Fibroblast of pulmonary artery (primary cell): ENCODE measurements at places on chromosomes 16 and 17.
A peak's percentile ranks its signal among the peaks of the same experiment; 100 is the strongest.

DNA sequence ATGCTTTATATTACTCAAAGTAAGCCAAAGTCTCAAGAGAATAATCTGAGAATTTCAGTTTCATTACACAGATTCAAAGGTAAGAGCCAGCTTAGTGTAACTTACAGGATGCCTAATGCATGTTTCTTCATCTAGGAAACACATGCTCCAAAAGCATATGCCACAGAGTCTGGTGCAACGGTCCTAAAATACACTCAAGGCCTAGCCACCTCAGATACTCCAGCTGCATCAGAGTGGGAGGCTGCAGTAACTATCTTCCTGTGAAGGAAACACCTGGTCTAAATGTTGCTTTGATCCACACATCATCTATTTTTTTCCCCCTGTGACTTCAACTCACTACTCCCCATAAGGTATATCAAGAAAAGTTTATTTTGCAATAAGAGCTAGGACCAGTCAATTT lies 51.6 kb upstream of the CORO6 start:
- no peak for DNase-seq

- DNase-seq = peak; percentile 6
These were observed 26.1 kb downstream of the MRPS23 start for GRCh38 chr17:57823469-57824401.

GRCh38 chr17:72381597-72382397 lies 261.0 kb downstream of the SOX9 start:
- no peak for DNase-seq

DNA sequence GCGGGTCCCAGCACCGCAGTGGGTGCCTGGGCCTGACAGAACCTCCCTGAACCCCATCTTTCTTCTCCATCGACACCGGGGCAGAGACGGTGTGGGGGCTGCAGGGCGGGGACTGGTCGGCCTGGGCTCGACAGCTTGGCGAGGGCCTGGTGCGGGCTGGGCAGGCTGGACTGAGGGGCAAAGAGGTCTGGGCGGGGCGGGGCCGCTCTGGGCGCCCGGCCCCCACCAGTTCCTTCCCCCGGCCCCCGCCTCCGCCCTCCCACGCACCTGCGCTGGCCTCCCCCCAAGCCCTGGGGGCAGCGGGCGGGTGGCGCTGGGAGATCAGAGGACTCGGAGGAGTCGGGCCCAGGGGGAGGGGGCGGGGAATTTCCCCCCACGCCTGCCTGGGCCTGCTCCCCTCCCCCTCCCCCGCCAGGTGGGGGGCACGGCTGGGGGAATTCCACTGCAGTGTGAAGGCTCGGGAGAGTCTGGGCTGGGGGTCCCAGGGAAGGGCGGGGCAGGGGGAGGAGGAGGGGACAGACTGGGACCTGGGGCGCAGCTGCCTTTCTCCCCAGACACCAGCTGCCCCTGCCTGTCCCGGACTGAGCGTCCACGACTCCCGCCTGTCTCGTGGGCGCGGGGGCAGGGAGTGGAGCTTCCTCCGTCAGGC lies 877 bp upstream of the KREMEN2 start:
- no peak for DNase-seq

GRCh38 chr16:20884240-20884556 lies 16.0 kb downstream of the DCUN1D3 start:
- DNase-seq = peak; percentile 73

- no peak for DNase-seq
These were observed 47.1 kb downstream of the CYTH1 start for GRCh38 chr17:78734793-78735641.

- no peak for DNase-seq
These were observed 2.7 kb downstream of the TBCD start for GRCh38 chr17:82754297-82755208.

DNA sequence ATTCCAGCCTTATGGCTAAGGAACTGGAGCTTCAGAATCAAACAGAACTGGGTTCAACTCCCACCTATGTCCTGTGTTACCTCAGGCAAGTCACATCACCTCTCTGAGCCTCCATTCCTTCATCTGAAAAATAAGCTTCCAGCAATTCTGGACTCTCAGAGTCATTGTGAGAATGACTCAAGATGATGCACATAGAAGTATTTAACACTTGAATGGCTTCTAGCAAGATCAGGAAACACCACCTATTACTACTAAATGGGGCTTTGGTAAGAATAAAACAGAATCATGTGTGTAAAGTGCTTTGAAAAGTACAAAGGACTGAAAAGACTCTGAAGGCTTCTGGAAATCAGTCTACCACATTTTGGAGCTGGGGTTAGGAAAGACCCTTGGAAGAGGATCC lies 30.8 kb upstream of the CALB2 start:
- DNase-seq = no peak

- no peak for DNase-seq
These were observed 185.1 kb downstream of the RPTOR start for GRCh38 chr17:80729761-80730160.

- no peak for DNase-seq
These were observed 66.6 kb upstream of the LHX1 start for GRCh38 chr17:36870720-36870999.

DNA sequence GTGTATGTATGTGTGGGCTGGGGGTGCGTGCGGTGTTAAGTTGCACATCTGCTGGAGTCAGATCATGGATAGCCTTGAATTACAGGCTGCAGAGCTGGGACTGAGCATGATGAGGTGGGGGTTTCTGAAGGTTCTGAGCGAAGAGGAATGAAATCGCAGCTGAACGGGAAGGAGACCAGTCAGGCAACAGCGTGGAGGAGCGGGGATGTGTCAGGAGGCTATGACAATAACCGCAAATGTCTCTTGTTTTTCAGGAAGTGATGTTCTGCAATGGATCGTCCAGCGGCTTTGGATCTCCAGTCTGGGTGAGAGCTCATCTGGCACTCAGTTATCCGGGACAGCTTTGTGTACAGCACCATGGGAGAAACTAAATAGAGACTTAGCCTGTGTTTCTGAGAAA lies 20.9 kb downstream of the RGS9 start:
- DNase-seq = no peak

- no peak for DNase-seq
These were observed 21.3 kb upstream of the RPL38 start for GRCh38 chr17:74182041-74182723.

- DNase-seq = peak; percentile 77
These were observed at the start of gene TRIM47 for GRCh38 chr17:75878174-75878998. TSS of gene TRIM47 (minus strand) at chr17:75878581. CDS start at chr17:75878548, 33 bp downstream.

- DNase-seq = no peak
These were observed 11.7 kb downstream of the CMTM3 start for GRCh38 chr16:66616169-66616568.

GRCh38 chr16:69417520-69418199 lies 6.8 kb upstream of the CYB5B start:
- DNase-seq = peak; percentile 64

- peak; percentile 80 for DNase-seq
These were observed 105.8 kb downstream of the NOG start for GRCh38 chr17:56699186-56699894.

DNA sequence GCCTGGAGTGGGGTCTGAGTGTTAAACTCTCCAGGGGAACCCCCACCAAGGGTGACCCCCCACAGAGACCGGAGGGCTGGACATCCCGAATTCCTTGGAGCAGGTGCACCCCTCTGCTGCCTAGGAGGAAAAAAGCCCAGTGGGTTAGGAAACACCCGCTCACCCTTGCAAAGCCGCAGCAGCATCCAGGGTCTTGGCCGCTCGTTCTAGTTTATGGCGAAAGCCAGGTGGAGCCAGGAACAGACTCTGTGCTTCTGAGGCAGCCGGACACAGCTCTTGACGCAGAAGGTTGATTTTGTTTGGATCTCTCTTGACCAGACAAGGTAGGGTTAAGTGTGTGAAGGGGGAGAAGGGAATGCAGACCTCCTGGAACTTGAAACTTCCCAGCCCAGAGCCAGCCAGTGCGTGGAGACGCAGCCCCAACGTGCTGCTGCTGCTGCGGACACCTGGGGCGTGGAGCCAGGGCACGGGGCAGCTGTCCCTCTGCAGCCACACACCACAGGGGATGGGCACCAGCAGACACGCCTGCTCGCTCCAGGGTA lies 154.5 kb downstream of the LAT start:
- DNase-seq = no peak
